Right cardiac atrium (tissue), 5 donors: ENCODE measurements at places on chromosomes 5 and 9. TPM values are rescaled to one million over a fixed set of nuclear protein-coding genes. Genes with fewer than 3 reads are reported as not detected.

- DNase-seq = no peak
Observed at GRCh38 chr5:171968531-171968930, 37.9 kb downstream of the FBXW11 start.

FBXL7 gene
- 22.2 TPM for total RNA-seq

GRCh38 chr9:87672586-87672985 is 53.3 kb upstream of the CTSL start:
- no peak for DNase-seq

- DNase-seq = no peak
Observed at GRCh38 chr9:121972501-121972981, 120.6 kb downstream of the TTLL11 start.

DNA sequence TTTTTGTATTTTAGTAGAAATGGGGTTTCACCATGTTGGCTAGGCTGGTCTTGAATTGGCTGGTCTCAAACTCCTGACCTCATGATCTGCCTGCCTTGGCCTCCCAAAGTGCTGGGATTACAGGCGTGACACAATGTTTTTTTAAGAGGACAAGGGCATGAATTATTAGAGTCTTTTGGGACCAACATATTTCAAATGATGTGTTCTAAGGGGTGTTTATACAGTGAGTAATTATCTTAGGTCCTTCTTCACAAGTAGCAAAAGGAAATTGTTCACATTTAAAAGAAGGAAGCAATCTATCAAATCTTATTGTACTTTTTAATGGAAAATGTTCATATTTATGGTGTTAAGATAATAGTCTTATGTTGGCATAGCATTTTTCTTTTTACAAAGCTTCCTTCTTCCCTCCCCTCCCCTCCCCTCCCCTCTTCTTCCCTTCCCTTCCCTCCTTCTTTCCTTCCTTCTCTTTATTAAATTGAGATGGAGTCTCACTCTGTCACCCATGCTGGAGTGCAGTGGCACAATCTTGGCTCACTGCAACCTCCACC is 6.7 kb downstream of the GNG10 start:
- no peak for DNase-seq

DNA sequence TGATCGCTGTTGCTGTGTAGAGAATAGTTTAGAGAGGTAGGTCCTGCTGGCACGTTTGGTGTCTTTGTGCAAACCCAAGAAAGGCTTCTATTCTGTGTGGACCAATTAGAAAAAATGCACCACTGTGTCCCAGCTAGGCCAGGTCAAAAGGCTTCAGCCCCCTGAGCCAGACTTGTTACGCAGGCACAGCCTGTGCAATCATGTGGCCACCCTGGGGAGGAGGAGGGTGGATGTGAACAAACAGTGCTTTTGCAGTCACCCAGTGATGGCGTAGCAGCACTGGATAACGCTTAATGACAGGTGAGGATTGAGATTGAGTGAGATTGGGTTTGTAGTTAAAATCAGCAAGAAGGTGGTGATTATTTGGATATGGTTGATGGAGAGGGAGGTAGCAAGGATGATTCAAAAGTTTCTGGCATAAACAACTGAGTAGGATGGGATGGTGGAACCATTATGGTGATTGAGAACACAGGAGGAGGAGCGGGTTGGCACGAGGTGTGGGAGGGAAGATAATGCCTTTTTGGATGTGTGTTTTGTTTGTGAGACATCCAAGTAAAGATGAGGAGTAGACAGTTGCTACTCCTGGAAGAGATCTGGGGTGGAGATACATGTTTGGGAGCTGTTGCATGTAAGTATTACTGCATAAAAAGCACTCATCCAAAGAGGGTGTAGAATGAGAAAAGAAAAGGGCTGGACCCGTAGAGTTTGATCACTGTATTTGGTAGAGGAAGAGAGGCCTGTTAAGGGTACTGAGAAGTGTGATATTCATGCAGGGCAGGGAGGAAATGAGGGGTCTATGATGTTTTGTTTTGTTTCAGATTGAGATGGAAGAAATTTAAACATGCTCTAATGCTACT is 6.7 kb downstream of the GCNT1 start:
- DNase-seq = no peak

DNA sequence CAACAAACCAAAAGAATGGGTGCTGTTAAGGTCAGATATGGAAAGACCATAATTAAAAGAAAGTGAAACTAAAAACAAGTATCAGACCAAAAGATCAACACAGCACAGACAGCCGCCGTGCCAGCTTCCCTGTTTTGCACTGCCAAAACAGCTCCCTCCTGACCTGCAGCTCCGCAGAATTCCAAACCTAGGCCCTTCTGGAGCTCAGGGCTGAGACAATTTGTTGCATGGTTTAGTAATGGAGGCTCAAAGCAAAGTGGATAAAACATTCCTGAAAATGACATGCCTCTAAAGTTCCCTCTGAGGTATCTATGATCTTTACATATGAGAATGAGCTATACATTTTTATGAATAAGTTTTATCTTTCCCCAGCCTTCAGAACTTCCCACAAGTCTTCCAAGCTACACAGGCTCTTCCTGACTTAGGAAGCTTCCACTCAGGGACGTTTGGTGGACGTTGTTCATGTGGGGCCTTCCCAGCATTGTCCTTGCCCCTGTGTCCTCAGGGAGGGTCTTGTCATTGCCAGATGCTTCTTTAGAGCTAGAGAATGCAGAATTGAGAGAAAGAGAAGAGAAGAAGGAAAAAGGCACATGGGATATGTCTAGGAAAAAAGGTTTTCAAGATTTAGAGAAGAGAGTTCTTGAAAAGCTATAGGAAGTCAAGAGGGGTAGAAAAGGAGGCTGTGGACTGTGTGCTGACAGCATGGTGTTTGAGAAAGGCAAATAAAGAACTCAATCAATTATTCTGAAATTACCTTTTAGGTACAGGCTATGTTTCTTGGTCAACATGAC is 28.4 kb upstream of the SSBP2 start:
- peak; percentile 85 for DNase-seq

GRCh38 chr9:88998503-88998902 is 7.2 kb downstream of the S1PR3 start:
- DNase-seq = no peak

- no peak for DNase-seq
Observed at GRCh38 chr9:76607730-76608436, 148.9 kb downstream of the GCNT1 start.

DNA sequence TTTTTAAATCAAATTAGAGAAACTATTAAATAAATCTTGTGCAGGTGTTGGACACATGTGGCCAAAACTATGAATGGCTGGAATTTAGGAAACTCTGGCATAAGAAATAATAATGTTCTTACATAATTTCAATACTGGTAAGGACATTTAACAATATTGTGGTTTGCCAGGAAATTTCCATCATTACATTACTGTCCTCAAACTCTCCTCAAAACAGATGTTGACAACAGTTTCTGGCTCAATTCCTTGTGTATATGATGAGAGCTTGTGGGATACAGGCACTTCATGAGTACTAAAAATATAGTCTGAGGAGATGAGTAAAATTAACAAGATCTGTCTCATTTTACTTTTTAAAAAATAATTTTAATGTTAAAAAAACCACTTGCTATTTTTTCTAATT is 27.9 kb downstream of the MCTP1 start:
- no peak for DNase-seq

DNA sequence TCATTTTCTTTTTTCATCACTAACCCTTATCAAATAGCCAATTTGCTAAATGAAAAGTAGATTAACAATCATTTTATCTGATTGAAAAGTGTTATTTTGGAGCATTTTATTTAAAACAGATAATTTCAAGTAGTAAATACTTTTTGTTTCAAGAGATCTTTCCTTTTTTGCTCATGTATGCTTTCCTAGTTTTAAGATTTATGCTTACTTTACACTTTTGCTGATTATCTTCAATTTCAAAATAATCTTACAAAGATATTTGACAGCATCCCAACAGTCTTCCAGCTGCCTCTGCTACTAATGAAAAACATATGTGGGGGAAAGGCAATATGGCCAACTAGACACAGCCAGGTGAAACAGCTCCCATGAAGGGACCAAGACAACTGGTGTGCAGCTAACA is 1027.3 kb upstream of the CDH9 start:
- DNase-seq = no peak

ENC1 gene
- total RNA-seq = 5.3 TPM

PLPPR1 gene
- not detected for total RNA-seq

ZNG1F gene
- total RNA-seq = 7.8 TPM

DNA sequence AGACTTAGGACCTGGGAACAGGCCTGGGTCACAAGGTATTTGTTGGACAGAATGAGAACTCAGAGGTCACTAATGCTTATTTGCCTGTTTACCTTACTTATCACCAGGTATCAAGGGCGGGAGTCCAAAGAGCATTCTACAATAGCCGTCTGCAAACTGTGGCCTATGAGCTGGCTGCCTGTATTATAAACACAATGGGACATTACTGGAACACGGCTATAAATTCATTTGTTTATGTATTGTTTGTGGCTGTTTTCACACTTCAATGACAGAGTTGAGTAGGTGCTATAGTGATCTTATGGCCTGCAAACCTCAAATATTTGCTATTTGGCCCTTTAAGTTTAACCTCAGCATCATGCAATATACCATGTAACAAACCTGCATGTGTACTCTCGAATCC is 76.6 kb upstream of the ASTN2 start:
- DNase-seq = no peak

DNA sequence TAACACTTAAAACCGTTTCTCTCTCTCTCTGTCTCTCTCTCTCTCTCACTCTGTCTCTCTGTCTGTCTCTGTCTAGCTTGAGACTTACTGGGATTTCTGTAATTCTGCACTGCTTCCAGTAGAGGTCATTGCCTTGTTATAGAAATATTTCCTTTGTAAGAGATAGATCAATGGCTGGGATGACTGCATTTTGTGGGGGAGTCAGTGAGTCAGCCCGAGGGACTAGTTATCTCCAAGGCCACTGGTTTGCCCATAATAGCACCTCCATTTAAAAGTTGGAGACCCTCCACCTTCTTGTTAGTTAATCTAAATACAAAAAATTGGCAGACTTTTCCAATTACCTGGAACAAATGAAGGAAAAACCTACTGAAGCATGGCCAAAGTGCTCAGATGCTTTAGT is 547.2 kb downstream of the LRRC70 start:
- no peak for DNase-seq

DNA sequence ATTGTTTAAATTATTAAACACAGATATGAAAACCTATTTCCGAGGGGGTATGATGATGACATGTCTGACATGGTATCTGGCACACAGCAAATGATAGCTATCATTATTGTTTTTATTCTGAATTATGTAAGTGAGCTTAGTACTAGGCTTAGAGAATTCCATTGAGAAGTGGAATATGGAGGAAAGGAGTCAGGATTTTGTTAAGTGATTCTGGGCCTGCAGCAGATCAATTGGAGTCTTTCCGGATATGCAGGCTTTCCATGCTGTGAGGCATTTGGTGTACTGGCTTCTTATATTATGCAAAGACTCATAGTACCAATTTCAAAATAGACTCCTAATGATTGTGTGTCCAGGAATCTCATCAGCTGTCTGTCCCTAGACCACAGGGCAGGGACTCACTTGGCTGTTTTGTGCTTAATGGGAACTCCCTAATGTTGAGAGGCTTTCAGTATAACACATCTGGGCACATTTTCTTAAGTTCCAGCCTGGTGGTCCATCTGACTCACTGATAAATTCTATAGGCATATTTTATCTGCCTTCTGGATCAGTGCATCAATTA is 180.0 kb upstream of the KLF9 start:
- no peak for DNase-seq

- no peak for DNase-seq
Observed at GRCh38 chr9:22457448-22457847, 10.8 kb downstream of the DMRTA1 start.

ADAMTS19 gene
- total RNA-seq = 2.1 TPM

DNA sequence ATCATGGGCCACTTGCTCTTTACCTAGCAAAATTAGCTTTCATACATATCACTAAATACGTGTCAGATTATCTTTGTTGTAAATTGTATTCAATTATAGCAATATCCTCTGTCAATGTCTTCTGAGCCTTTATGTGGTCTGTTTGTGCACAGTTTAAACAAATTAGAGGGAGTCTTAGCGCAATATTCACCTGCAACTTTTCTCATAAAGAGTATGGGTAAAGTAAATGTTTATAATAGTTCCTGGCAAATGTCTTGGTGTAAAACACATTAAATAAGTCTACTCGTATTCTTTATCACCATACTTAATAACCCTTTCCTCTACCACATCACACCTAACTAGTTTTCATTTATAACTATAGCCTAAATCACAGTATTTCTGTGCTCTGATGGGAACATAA is 169.0 kb downstream of the PCSK1 start:
- DNase-seq = no peak

DNA sequence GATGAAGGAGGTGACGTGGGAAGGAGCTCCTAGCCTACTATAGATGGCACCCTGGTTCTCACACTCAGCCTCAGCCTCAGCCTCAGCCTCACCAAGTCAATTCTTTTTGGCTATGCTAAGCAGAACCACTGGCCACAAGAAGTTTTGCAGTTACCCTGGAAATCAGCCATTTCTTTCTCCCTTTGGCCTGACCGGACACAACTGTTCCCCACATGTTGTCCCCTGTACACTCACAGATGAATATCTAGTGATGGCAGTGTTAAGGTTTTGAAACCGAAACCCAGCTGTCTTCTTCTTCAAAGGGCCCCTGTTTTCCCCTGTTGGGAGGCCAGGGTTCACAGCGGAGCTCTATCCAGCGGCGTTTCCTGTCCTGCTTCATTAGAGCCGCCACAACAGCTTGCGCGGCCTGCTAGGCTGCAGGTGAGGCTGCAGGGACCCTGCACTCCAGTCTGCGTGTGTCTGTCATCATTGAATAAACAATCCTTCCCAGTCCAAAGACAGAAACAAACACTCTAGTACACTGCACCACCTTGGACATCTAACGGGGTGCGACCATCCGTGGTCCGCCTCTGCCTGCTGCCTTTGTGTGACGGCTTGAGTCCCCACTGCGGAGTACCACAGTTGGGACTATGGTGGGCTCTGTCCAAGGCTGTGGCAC is 250.5 kb downstream of the DENND1A start:
- DNase-seq = peak; percentile 37

DNA sequence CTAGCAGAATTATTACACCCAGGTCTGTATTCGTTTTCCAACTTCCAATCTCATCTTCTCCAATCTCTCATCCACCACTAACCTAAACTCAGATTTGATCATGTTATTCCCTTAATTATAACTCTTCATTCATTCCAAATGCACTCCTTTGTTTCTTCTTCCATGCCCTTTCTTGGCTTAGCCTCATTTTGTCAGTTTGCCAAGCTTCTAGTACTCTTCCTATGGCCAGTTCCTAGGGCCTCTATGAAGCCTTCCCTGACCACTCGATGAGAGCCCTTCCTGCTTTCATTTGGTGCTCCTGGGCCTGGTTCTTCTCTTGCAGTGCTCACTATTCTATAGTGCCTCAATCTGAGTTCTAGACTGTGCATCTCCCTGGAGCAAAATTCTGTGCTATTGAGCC is 5.8 kb downstream of the FAM219A start:
- no peak for DNase-seq
